ENCODE measurements at places on chromosomes 3 and 15. TPM values are rescaled to one million over a fixed set of nuclear protein-coding genes. Genes with fewer than 3 reads are reported as not detected.

GRCh38 chr15:101242160-101242998, 9.5 kb downstream of the CHSY1 start:
- DNase-seq = no peak

DNA sequence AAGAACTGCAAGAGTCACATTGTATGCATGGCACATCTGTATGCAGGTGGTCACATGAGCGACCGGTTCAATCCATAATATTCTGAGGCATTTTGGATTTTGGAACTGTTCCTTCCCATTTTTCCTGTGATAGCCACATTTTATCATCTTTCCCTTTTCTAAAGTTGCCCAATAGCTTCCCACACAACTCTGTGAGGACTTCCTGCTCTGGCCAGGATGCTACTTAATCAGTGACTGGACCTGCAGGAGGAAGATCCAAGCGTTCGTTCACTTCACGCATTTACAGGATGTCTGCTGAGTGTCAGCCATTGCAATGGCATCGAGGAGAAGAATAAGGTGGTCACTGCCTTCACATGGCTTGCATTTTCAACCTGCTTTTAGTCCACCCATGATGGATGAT, 9.8 kb downstream of the KLHL6 start:
- no peak for DNase-seq

- no peak for DNase-seq
Observed at GRCh38 chr15:89406940-89407607, 72.5 kb upstream of the POLG start.

GRCh38 chr3:178851564-178851963, 220.0 kb downstream of the ZMAT3 start:
- DNase-seq = no peak

DNA sequence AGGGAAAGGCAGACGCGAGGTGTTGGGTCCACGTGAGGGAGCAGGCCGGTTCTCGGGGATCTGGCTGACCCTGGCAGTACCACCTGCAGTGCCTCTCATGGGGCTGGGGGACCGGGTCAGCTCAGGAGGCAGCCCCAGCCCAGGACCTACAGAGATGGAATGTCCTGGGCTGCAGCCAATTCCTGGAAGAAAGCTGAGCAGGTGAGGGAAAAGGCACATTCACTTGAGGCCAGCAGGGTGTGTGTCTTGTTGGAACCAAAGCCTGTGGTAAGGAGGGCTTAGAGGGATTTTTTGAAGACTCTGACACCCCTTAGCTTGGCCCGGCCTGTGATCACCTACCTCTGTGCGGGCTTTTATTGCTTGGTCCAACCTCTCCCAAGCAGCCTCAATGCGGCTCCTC, 15.8 kb downstream of the PLA2G4B start:
- no peak for DNase-seq

DNA sequence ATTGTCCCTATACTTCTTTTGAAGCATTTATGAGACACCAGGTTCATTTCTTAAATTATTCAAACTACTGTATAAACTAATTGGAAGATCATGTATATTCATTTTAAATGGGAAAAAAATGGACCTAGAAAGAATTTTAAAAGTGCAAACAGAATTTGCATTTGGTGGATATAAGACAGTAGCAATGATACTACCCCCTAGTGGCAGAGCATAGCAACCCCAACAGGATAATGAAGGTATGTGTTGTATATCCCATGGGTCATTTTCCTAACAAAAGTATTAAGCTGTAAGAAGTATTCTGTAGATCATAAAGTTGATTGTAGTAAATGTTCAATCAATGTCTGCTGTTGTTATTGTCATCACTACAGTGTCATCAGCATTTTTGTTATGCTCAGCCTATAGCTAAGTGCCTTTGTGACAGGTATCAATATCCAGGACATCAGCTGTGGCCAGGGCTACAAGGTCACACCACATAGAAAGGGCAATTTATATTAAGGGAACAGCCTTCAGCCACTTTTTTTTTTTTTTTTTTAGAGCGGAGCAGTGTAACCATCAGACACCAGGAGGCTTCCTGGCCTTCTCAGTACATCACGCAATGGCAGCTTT, 175.8 kb downstream of the FOXB1 start:
- DNase-seq = peak; percentile 18

DNA sequence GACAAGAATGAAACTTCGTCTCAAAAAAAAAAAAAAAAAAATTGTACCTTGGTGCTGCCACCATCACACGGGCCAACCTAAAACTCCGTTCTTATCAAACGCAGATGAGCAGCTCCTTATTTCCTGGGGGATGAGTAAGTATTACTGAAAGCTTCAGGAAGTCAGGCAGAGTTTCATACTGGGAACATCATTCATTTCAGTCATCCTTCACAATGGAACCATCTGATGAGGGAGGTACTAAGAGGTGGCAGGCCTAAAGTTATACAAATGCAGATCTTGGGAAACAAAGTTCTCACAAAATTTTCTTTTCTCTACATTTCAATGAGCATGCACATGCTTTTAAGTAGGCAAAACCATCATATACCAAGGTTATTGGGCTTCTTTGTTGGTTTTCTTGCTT, 636.0 kb upstream of the LMCD1 start:
- DNase-seq = no peak

DNA sequence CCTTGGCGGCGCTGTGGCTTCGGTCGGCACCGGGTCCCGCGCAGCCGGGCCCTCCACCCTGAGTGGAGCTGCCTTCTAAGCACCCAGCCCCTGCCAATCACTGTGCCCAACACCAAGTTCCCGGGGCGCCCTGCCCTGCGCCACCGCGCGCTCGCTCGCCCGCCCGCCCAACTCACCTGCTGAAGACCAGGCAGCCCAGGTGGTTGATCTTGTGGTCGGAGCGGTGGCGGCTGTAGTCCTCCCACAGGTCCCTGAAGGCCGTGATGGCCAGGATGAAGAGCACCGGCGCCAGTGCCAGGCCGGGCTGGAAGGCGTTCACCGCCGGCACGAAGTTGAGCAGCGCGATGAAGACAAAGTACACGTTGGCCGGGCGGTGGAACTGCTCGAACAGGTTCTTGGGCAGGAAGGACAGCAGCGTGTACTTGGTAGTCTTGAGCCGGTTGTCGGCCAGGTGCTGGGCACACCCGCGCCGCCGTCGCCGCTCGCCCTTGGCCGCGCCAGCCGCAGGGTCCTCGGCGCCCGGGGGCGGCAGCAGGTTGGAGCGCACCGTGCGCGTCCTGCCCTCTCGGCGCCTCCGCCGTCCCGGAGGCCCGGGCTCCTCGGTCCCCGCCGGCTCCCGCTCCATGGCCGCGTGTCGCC, 536 bp downstream of the ATP10A start:
- no peak for DNase-seq

GRCh38 chr3:31057891-31058290, 163.4 kb upstream of the GADL1 start:
- DNase-seq = no peak

DNA sequence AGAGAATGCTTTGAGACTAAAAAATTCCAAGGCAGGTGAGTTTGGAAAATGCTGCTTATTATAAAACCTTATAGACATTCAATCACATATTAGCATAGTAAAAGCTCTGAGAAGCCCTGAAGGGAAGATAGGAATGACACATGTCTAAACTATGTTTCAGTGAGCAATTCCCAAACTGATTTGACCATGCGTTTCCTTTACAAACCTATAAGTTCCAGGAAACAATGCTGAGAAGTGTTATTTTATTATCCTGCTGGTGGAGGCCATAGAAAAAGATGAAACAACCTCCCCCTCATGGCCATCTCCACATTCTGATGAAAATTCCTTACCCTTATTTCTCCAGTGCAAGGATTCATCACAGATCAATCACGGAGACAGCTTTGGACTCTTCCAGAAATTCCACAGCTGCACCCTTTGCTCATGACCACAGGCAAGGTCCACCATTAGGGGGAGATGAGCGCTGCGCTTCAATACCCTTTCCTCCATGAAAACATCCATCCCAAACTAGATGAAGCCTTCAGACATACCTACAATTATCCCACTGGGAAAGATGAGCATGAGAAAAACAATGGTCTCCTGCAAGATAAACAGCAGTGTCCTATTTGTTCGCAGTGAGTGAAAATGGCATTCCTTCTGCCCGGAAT, 372.1 kb downstream of the MAGI1 start:
- DNase-seq = peak; percentile 8

DNA sequence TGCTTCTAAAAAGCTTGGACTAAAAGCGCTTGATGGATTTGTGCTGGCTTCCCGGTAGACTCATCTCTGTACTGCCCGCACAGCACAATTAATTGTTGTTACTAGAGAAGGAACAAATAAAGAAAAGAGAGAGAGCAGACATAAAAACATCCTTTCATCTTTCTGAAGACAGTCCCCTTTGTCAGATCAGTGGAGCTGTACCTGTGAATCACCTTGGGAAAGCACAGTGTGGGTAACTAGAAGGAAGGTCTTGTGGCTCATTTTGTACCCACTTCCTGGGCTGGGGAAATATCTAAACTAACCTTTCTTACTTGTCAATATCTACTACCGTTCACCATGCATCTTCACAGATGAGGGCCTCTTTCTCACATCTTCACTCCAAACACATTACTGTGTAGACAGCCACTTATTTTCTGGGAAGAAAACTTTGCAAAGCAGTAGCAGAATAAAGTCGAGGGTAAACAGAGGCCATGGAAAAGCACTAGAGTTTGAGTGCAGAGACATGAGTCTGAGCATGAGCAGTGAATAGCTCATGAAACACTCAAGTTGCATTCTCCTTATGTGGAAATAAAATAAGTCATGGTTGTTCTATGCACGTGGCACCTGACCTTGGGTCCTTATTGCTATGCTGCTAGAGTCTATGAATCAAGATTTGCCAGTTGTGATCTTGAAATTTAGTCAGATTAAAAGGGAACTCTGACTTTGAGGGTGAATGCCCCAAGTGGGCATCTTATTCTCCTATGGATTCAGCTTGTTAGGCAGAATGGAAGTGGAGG, 169.3 kb downstream of the LPP start:
- DNase-seq = no peak

- DNase-seq = no peak
Observed at GRCh38 chr15:77352887-77353286, 67.0 kb downstream of the PEAK1 start.

- no peak for DNase-seq
Observed at GRCh38 chr15:64542091-64542490, 81.7 kb downstream of the ZNF609 start.

- DNase-seq = no peak
Observed at GRCh38 chr3:37556789-37557301, 304.8 kb upstream of the CTDSPL start.

GRCh38 chr3:132788301-132788671, 66.1 kb upstream of the NPHP3 start:
- DNase-seq = peak; percentile 21

DNA sequence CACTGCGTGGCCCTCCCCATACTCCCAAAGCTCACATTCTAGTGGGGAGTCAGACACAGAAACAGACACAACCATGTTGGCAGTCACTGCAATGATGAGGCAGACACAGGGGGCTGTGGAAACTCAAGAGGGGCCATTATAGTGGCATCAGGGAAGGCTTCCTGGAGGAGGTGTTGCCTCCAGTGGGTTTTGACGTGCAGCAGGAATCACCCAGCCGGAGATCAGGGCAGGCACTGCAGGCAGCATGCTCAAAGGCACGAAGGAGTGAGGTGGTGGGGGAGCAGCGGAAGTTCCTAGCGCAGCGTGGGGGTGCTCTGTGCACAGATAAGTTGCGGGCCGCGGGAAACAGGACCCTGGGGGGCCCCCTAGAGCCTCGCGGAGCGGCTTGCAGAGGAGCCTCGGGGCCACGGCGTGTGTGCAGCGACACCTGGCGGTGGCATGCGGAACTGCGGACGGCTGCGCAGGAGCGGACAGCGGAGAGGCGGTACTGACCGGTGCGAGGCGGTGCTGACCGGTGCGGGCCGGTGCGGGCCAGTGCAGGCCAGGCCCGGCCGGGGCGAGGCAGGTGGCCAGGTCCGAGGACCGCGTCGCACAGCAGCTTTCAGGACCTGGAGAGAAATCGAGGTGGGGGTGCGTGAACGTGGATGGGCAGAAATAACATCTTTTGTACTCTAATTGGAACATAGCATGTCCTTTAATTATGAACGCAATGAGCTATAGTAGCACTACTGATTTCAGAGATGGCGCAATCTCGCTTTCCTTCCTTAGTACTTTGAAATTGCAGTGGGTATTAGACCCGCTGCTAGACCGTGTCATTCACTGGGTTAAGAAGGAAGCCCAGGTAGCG, 101.5 kb downstream of the FBLN2 start:
- peak; percentile 21 for DNase-seq

DNA sequence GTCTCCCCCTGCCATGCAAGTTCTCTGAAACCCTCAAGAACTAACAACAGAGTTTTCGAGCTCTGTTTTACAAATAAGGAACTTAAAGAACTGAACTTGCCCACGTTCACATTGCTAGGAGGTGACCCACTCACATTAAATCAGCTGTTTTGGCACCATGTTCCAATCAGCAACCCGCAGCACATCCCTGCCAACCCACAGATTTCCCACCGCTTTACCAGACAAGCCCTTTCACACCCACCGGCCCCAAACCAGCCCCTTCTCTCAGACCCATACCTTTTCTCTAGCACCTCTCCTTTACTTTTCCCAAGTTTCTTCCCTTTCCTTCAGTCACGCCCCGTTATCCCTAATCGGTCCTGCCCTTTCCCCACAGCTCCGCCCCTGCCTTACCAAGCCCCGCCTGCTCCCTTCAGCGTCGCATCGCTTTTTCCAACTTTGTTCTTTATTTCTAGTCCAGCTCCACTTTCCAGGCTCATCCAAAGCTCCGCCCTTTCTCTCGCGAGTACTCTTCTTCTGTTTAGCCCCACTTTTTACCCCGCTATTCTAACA, 804 bp upstream of the BRPF1 start:
- peak; percentile 6 for DNase-seq

GRCh38 chr15:66017792-66018487, 148.6 kb downstream of the RAB11A start:
- no peak for DNase-seq

GRCh38 chr3:197955892-197956477, 4.0 kb upstream of the LMLN start:
- no peak for DNase-seq

DNA sequence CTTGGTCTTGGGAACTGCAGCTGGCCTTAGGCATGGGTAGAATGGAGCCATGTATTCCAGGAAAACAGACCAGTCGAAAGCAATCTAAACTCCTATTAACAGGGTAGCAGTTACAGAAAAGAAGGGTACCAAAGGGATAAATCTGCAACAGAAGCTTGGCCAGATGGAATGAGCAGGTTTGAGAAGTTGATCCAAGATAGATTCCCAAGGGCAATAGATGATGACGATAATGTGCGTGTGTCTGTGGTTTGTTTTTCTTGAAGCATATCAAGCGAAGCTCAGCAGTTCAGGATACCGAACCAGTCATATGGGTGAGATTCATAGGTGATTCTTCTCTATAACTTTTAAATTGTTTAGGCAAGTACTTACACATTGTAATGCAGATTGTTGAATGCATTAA, 203.8 kb upstream of the SEMA6D start:
- no peak for DNase-seq

- DNase-seq = no peak
Observed at GRCh38 chr3:138902171-138902570, 44.8 kb downstream of the FOXL2 start.

ISLR gene
- 2.3 TPM for polyA plus RNA-seq

P2RY12 gene
- not detected for polyA plus RNA-seq

ACAD9 gene
- 31.0 TPM for polyA plus RNA-seq

CATSPER2 gene
- 0.87 TPM for polyA plus RNA-seq

ITGA11 gene
- 24.0 TPM for polyA plus RNA-seq

CPN2 gene
- polyA plus RNA-seq = not detected

TAGLN3 gene
- polyA plus RNA-seq = 2.2 TPM

ITIH1 gene
- not detected for polyA plus RNA-seq

PGBD4 gene
- polyA plus RNA-seq = 1.6 TPM

MAP3K13 gene
- 16.8 TPM for polyA plus RNA-seq

ITPKA gene
- polyA plus RNA-seq = 1.5 TPM

STT3B gene
- polyA plus RNA-seq = 112 TPM

SPINT1 gene
- 0.94 TPM for polyA plus RNA-seq

GCHFR gene
- polyA plus RNA-seq = 4.7 TPM

KLHL6 gene
- not detected for polyA plus RNA-seq

IQCH gene
- 0.95 TPM for polyA plus RNA-seq

LTF gene
- 0.10 TPM for polyA plus RNA-seq

NR2E3 gene
- polyA plus RNA-seq = 0.16 TPM

DNAH12 gene
- not detected for polyA plus RNA-seq

Data from AG04450 (cell line).